Stimulated activated CD4-positive, alpha-beta T cell treated with anti-CD3 and anti-CD28 coated beads, Interleukin-2, amount 100 ng/mL, for 48 hours (primary cell): ENCODE measurements at places on chromosomes 1 and 21.
A peak's percentile ranks its signal among the peaks of the same experiment; 100 is the strongest.

DNA sequence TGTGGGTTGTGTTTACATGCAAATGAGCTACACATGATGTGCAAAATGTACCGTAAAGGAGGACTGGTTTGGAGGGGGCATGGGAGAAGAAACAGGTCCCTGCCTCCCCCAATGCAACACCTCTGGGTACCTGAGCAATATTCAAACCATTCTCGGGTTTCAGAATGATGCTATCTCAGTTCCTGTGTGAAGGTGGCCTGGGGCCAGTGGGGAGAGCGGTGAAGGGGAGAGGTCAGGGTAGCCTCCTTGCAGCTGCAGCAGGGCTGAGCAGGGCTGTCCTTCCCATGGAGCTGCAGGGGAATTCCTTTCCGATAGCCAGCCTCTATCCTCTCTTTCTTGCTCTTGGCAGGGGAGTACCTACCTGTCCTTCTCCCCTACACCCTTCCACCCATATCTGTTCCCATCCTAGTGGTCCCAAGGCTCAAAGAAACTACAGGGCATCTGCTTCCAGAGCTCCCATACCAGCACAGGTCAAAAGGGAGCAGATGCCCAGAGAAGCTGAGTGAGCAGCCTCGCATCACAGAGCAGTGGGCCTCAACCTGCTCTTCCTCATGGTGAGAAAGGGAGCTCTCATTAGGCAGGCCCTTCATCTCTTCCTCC, 11.9 kb downstream of the MEF2D start:
- DNase-seq = no peak

GRCh38 chr21:27557356-27557755, 590.5 kb upstream of the ADAMTS5 start:
- DNase-seq = no peak

DNA sequence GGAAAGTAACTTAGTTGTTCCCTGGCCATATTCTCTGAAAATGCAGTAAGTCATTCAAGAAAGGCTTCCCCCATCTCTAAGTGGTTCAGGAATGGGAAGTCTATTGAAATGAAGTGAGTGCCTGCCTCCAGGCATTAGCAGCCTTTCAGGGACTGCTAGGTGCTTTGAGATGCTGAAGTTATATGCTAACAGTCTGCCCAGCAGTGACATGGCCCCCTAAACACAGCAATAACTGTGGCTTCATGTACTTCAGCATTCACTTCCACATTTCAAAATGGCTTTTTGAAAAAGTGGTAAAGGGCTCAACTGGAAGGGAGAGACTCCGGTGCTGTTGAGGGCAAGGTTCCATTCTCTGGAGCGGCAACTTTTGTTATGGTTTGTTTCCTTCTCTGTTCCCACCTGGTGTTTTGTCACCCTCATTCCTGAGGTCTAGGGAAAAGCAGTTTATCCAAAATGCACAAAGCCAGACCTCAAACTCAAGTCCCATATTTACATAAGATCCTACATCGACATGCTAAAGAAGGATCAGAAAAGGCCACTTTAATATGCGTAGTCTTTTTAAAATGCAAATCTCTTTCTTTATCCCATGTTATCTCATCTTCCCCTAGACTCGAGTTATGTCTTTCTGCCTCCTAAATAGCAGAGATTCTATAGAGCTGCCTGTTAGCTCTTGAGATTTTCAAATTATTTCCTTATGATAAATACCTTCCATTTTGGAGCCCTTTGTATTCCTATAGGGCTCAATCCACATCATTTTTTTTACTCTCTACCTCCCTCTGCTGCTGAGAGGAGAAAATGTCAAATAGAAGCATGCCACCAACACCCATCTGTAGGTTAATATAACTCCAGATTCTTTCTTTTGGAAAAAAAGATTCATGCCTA, 34.2 kb upstream of the LRRC8C start:
- no peak for DNase-seq

DNA sequence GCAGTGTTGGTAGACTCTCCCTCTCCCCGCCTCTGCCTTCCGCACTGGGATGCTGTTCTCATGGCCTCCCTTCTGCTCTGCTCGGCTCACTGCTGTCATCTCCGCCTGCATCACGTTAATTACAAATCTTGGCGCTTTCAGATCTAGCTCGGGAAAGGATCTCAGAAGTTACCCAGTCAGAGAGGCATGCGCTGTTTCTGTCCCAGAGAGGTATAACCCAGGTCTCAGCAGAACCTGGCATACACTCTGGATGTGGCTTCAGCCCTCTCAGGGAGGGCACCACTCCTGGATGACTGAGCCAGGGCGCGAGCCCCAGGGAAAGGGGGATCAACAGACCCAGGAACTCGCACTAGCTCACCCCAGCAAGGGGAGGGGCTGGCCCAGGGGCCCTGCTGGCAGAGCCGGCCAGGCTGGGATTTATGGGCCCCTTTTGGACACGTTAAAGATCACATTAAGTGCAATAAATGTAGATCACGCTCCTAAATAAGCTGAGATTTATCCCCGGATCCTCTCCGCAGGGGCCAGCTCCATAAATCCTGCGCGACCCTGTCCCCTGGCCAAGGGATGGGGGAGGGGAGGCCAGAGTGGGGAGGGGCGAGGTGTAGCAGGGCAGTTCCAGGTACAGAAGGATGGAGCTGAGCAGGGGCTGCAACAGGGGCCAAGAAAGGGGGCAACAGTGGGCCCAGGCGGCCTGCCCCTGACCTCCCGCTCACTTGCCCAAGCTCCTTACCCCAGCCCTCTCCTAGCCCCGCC, 101.3 kb upstream of the ZBTB40 start:
- DNase-seq = no peak

- DNase-seq = no peak
These were observed at the start of gene B3GALT5 for GRCh38 chr21:39612233-39613040. Gene B3GALT5, plus strand, starts transcription at chr21:39612940. Its CDS starts 47,620 bp downstream, at chr21:39660560.

DNA sequence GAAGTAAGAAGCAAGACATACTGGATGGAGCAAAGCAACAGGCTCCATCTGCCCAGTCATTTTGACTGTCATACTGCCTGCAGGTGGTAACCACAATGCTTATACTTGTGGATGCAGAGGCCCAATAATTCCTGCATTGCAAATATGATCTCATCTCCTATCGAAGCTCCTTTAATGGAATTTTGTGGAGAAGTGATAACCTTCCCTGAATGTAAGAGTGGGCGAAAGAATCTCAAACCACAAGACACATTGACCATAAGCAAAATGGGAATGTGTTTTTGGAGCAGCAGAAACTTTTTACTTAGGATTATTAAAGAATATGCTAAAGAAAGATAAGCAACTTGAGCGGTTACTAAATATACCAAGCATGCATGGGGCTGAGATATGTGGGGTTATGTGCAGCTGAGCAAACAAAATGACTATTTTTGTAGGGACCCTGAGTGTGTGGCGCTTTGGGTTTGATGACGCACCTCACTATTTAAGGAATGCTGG, 77.4 kb upstream of the BACH1 start:
- no peak for DNase-seq

DNA sequence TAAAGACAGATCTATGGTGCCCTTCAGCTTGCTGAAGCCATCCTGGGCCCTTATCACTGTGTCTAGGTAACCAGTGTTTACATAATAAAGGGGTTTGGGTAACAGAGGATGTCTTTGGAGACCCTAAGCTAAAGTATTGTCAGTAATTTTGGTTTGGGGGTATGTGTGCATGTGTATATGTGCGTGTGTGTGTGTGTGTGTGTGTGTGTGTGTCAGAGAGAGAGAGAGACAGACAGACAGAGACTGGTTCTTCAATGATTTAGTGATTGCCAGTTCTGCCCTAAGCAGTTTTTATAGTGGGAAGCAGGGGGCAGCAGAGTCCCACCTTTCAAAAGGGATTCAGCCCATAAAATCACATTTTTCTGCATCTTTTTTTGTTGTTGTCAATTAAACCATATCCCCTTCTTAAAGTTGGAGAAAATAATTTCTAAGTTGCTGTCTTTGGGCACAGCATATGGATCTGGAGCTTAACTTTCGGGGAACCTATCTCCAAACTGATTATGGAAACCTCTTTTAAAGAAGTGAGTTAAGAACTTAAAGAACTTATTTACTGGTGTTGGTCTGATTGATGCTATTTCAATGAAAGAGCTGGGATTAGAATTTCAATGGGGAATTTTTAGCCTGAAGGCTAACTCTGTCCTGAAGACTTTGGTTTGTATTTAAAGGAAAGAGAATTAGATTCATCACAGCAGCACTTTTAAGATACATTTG, 51.1 kb downstream of the ZNF326 start:
- peak; percentile 2 for DNase-seq

DNA sequence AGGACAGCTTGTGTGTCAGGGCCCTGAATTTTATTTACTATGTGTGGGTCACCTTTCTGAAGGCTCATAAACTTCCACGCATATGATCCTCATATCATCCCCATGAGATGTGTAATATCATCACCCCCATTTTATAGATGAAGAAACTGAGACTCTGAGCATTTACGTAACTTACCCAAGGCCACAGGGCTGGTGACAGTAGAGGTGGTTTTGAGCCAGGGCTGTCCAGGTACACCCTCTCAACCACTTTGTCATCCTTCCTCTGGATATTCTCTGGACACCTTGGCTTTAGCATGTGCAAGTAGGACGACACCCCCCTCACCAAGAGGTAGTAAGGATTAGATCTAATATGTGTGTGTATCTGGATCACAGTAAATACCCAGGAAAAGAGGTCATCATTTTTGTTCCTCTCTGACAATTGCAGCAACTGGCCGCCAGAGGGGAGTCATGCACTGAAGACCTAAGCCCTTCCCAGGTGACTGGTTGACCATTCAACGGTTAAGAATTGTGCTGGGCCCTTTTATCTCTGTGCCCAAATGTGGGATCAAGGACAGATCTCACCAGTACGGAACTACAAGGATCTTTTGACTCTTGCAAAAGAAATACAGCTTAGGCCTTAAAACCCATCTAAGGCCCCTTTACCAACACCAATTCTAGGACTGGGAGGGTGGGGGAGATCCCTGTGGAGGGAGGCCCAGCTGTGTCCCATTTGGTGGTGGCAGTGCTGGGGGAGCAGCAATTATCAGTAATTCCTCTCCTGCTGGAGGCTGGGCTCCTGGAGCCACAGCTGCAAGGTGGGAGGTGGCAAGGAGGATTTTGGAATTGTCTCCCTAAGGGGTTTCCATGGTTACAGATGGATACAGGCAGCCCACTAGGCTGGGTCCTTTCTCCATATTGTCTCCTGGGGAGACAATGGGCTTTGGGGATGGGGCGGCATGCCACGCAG, 13.7 kb upstream of the E2F2 start:
- DNase-seq = peak; percentile 72

- no peak for DNase-seq
These were observed 99.0 kb upstream of the C1orf105 start for GRCh38 chr1:172321451-172321850.

- DNase-seq = no peak
These were observed 12.6 kb downstream of the DR1 start for GRCh38 chr1:93358293-93358692.

- DNase-seq = peak; percentile 73
These were observed at the start of gene MAPKAPK2 for GRCh38 chr1:206684478-206685333. Gene MAPKAPK2, plus strand, starts transcription at chr1:206684905. Its CDS starts 325 bp downstream, at chr1:206685230.

- DNase-seq = no peak
These were observed 37.9 kb downstream of the ETNK2 start for GRCh38 chr1:204113896-204114295.

GRCh38 chr21:45417256-45417950, 12.4 kb downstream of the COL18A1 start:
- DNase-seq = no peak

DNA sequence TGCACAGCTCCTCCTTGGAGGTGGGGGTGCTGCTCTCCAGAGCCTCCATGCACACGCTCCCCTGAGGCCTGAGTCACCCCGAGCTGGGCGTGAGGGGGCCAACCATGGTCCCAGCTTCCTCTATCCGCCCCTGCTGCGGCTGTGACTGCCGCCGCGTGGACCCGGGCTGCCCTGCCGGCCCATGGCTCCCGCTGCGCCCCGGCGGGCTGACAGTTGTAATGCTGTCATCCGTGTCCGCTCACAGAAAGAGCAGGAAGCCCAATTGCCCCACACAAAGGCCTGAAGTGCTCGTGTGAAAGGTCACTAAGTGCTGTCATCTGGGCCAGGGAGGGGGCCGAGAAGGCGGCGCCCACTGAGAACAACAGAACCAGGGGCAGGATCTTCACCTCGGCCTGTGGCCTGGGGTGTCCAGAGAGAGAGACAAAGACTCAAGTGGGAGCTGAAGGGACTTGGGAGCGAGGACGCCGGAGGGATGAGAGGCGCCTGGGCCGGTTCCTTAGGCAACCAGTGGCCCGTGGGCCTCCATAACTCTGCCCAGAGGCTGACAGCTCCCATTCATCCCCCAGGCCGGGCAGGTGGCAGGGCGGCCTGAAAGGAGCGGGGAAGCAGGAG, 31.5 kb downstream of the OLIG1 start:
- DNase-seq = no peak

GRCh38 chr1:101311146-101311920, 74.5 kb downstream of the S1PR1 start:
- DNase-seq = no peak

DNA sequence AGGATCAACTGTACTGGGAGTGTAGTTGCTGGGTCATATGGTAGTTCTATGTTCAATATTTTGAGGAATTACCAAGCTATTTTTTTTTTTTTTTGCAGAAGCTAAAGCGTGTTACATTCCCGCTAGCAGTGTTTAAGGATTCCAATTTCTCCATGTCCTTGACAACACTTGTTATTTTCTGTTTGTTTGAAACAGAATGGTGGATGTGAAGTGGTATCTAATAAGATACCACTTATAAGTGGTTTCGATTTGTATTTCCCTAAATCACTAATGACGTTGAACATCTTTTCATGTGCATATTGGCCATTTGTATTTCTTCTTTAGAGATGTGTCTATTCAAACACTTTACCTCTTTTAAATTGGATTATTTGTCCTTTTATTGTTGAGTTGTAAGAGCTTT, 112.2 kb downstream of the DISP1 start:
- DNase-seq = no peak

DNA sequence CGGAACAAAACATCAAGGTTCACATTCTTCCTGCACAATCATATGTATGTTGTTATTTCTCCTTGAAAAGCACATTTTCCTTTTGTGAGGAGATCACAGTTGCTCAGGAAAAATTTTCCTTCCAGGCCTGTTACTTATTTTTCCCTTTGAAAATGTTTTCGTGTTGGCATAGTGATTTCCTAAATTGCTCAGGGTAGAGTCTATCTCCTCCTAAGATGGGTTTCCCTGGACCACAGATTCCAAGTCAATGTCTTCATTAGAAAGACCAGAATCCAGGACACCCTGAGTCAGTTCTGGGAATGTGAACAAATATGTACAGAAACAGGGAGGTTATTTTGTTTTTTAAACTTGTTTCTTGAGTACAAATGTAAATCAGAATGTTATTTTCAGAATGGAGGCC, 94.3 kb upstream of the C1orf105 start:
- DNase-seq = no peak

- DNase-seq = no peak
These were observed 10.8 kb upstream of the PSMD4 start for GRCh38 chr1:151243683-151244216.

- DNase-seq = no peak
These were observed 81.4 kb downstream of the RUNX1 start for GRCh38 chr21:34967509-34968289.
